ENCODE measurements at places on chromosomes 6 and 20.

DNA sequence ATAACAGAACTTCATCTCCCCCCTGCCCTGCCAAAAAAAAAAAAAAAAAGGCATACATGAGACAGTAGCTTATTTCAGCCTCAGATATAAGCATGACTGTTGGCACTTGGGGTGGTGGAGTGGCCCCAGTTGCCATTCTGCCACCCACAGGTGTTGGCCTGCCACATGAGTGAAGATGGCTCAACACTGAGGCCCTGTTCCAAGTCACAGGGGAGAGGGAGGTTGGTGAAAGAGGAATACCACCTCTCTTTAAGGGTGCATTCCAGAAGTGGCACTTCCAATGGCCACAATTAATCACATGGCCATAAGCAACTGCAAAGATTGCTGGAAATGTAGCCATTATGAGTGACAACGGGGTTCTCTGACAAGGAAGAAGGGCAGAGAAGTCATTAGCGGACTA, 61.9 kb upstream of the JARID2 start:
- DNase-seq: no peak

- DNase-seq: no peak
Observed at GRCh38 chr6:52174118-52174517, 12.1 kb upstream of the IL17A start.

DNA sequence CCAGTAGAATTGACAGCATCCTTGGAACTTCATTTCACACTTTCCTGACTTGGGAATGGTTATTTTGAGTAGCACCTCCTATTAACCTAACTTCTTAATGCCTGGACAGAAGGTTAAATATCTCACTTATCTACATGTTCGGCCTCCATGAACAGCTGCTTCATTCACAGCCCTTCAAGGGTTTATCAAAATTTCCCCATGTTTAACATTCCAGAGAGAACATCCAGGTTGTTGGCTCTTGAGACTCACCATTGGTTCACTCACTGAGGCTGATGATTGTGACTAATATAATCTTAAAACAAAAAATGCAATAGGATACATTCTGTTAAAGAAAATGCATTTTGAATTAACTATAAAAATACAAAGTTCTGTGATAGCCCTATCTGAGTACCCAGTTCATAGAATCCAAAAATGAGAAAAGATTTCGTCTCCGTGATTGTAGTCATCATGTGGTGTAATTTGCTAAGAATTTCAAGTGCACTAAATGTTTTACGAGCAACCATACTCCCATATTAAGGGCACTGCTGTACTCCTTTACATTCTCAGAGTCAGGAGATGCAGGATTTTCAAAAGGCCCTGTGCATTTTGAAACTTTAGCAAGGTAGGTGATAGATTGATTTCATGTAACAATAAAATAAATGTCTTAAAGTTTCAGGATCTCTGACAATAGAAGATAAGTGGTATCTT, 260.6 kb upstream of the TAB2 start:
- DNase-seq: no peak

DNA sequence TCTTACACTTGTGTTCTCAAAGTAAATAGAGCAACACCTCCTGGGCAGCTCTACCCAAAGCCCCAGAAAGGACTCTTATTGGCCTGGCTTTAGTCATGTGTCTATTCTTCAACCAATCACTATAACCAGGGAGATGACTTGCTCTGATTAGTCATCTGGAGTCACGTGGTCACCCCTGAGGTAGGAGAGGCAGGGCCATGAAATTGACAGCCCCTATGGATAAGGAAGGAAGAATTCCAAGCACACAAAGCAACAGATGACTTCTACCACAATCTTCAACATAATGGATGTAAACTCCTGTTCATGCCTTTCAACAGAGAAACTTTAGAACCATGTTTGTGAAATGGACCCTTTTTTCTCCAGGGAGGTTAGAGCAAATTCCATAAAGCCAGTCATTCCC, 24.6 kb upstream of the EYA2 start:
- no peak for DNase-seq

DNA sequence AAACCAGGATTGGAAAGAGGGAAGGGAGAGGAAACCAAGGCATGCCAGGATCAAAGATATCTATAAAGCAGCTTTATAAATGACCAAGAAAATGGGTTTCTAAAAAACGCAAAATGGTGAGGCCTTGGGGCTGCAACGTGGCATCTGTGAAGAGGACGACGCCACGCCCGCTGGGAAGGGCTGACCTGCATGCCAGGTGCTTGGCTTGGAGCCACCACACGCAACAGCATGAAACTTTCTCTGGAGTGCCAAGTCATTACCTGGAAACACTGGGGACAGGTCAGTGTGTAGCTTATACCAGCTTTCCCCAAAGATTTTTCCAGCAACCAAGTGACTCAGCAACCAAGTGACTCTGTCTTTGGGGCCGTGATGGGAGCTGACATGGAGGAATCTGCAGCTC, 82.5 kb downstream of the POPDC3 start:
- no peak for DNase-seq

DNA sequence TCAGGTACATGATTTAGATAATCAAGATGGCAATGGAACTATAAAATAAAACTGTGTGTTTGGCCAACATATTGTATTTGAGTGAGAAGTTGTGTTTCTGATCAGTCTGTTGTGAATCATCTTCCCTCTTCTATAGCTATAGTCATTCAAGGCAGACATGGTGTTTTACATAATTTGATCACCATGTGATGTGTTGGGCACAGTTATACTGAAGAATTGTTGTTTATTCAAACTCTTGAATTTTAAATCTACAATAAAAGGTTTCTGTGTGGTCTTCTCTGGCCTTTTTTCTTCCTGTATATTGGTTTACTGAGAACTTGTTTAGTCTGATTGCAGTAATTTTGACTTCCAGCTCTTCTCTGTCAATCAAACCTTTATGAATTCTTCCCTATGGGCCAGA, 4.4 kb downstream of the RNF182 start:
- no peak for DNase-seq

- no peak for DNase-seq
Observed at GRCh38 chr6:144776031-144776819, 491.1 kb downstream of the UTRN start.

DNA sequence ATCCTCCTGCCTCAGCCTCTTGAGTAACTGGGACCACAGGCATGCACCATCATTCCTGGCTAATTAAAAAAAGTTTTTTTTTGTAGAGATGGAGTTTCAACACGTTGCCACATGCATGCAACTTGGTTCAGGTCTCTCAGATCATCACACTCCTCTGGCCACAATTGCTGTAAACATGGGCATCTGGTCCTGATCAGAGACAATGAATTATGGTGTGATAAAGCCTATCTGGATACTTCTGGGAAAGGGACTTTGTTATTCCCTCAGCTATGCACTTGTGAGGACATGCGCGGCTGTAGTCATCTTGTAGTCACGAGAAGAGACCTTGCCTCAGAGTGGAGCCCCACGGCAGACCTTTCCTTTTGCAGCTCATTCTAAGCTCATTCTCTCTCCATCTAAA, 210.9 kb upstream of the ZFP64 start:
- no peak for DNase-seq

GRCh38 chr20:44392776-44393607, 37.5 kb downstream of the HNF4A start:
- no peak for DNase-seq

DNA sequence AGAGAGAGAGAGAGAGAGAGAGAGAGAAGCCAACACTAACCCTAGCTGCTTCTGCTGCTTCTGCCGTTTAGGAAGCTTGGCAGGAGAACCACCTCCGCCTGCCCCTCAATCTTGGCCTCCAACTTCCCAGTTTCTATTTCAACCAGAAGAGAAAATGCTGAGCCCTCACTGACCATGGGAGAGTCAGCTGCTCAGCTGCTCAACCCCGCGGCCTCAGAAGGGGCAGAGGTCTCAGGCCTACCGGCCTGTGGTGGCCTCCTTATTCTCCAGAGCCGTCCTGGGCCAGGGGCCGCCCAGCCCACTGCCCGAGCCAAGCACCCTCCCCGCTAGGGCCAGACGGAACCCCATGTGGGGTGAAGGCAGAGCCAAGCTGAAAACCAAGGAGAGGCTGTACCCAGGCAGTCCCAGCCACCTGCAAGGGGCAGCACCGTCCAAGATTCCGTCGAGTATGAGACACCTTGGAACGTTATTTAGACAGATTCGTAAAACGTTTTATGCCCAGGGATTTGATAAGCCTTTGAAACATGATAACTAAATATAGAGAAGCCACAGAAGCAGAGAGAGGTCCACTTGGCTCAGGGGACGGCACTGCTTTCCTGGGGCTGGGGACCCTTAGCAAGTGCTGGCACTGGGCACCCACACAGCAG, 116.6 kb downstream of the DLL1 start:
- no peak for DNase-seq

GRCh38 chr20:58840816-58841538, 9.7 kb downstream of the GNAS-AS1 start:
- DNase-seq: no peak
